ENCODE measurements at places on chromosomes 12 and 14.

DNA sequence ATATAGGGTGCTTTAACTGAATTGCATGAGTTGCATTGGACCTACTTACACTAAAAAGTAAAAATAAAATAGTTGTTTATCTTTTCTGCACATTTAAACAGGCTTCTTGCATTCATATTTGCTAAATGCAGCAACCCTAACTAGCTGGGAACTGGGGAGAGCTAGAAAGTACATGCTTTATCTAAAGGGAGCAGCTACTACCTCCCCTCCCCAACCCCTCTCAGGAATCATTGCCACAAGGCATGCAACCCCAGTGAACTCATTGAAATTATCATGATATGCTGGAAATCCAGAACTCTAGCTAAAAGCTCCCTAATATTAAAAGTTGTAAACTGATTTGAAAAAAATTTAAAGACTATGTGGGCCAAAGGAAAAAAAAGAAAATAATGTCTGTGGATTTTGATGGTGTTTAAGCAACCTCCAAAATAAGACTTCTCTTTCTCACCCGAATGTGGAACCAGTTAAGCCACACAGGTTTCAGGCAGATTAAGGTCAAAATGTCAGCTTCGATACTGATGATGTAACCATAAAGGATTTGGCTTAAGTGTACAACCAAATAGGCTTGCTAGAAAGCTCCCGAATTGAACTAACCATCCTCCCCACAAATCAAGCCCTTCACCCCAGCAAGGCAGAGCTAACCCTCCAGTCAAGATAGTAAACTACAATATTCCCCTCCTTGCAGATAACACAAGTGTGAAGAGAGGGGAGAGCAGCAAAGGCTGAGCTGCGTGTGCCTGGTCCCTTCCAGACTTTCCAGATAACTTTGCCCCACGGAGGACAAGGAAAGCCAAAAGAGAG, 13.8 kb upstream of the POC1B start:
- no peak overlapping the region for H3K27ac ChIP-seq
- no peaks in the 10 kb centered on the region for H3K27me3 ChIP-seq
- H3K4me1 ChIP-seq: peaks cover 20% of the 10 kb centered on the region
- no peak overlapping the region for H3K4me3 ChIP-seq
- no peaks in the 10 kb centered on the region for H3K36me3 ChIP-seq

- no peaks in the 10 kb centered on the region for H3K4me1 ChIP-seq
- no peak overlapping the region for H3K4me3 ChIP-seq
- no peak for DNase-seq
- no peaks in the 10 kb centered on the region for H3K36me3 ChIP-seq
- no peak overlapping the region for H3K27ac ChIP-seq
- no peaks in the 10 kb centered on the region for H3K27me3 ChIP-seq
These were observed 207.4 kb upstream of the SSTR1 start for GRCh38 chr14:38000340-38000739.

- no peaks in the 10 kb centered on the region for H3K27me3 ChIP-seq
- H3K27ac ChIP-seq: no peak overlapping the region
- H3K36me3 ChIP-seq: no peaks in the 10 kb centered on the region
- H3K4me1 ChIP-seq: no peaks in the 10 kb centered on the region
These were observed 379.4 kb downstream of the ALG10 start for GRCh38 chr12:34401659-34402227.

DNA sequence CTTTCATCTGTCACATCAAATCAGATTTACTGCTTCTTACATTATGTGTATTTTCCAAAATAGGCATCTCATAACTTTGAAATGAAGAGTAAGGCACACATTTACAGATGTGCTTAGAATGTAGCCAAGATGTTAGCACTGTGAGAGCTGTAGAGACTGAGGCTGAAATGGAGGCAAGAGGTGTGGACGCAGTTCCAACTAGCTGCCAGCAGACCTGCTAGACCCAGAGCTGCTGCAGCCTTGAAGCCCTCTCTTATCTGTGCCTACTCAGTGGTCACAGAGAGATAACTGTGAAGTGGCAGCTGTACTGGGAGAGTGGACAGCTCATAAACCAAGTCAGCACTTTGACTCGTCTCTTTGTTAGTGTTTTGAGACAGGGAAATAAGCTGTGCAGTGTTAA, 470.9 kb downstream of the CCER1 start:
- no peak overlapping the region for H3K27ac ChIP-seq
- H3K36me3 ChIP-seq: no peaks in the 10 kb centered on the region
- no peaks in the 10 kb centered on the region for H3K4me1 ChIP-seq
- no peak for DNase-seq
- H3K27me3 ChIP-seq: no peaks in the 10 kb centered on the region
- H3K4me3 ChIP-seq: no peak overlapping the region

DNA sequence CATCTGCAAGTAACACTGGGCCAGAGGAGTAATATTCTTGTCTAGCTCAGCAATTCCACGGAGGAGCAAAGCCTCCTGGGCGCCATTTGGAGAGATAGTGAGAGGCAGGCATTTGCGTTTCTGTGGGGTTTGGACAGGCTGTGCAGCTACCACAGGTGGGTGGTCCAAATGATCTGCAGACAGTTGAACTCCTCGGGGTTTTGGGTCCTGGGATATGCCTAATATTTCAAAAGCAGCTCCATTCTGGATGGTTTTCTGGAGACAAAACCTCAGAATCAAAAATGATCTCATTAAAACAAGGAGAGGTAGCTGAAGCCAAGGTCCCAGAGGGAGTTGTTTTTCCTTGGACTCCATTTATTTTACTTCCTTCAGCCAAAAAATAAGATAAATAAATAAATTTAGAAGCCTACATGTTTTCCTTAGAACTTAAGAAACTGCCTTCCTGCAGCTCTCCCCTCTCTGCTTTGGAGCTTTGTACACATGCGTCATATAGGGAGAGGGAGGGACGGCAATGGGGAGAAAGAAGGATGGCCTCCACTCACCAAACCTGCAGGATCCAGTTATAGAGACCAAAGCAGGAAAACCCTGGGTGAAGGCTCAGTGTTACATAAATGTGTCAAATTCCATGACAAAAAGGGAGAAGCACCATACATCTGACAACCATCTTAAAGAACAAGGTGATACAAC, 227.3 kb upstream of the DAAM1 start:
- no peak overlapping the region for H3K27ac ChIP-seq
- no peaks in the 10 kb centered on the region for H3K4me1 ChIP-seq
- no peak overlapping the region for H3K4me3 ChIP-seq
- H3K36me3 ChIP-seq: no peaks in the 10 kb centered on the region
- no peak for DNase-seq

GRCh38 chr12:18643681-18644080, 94.1 kb downstream of the PLCZ1 start:
- H3K27me3 ChIP-seq: no peaks in the 10 kb centered on the region
- H3K4me1 ChIP-seq: no peaks in the 10 kb centered on the region
- no peak for DNase-seq
- H3K4me3 ChIP-seq: no peak overlapping the region
- no peaks in the 10 kb centered on the region for H3K36me3 ChIP-seq

DNA sequence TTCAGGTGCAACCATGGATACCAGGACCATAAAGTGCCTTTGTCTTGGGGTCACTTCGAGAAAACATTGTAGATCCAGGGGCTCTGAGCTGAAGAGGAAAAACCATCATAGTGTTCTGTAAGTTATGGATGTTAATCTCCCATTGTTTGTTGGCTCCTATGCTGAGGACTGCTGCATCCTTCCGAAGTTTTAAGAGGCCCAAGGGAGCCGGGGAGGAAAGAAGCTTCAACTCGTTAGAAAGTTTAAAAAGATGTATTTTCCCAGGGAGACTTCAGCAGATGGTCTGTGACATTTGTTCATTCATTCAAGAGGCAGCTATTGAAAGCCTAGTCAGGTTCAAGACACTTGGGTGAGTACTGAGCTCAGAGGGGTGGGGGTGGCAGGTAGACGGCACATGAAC, 378.8 kb upstream of the TBX3 start:
- H3K4me1 ChIP-seq: no peaks in the 10 kb centered on the region
- H3K4me3 ChIP-seq: no peak overlapping the region
- DNase-seq: no peak
- H3K27me3 ChIP-seq: no peaks in the 10 kb centered on the region

GRCh38 chr14:72818998-72819397, 74.9 kb downstream of the DPF3 start:
- no peak for DNase-seq
- H3K27ac ChIP-seq: no peak overlapping the region
- no peak overlapping the region for H3K4me3 ChIP-seq
- H3K27me3 ChIP-seq: no peaks in the 10 kb centered on the region

DNA sequence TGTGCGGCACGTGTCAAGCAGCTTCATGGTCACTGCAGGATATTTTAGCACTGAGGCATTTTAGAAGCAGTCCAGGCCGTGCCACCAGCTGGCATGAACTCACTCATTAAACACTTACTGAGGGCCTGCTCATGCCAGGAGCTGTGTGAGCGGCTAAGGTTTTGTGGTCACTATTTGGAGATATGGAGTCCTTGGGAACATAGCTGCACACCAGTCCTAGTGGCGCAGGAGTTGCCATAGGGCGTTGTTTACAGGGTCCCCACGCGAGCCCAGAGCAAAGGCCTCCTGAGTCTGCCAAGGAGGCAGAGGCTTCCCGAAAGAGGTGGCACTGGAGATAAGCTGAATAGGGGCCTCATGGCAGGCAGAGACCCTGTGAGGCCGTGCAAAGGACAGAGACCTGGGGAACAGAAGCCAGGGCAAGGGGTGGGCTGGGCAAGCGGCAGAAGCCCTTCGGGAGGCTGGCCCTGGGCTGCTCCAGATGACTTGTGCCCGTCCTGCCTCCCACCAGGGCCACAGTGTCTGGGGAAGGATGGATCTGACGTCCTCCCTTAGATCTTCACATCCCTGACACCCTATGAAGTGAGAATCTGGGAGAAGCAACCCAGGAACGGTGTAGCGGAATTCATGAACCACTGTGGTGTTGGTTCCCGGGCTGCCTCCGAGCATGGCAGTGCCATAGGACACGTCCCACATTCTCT, 38.9 kb downstream of the SFSWAP start:
- H3K27me3 ChIP-seq: no peaks in the 10 kb centered on the region
- no peaks in the 10 kb centered on the region for H3K4me1 ChIP-seq
- no peak overlapping the region for H3K27ac ChIP-seq

- no peaks in the 10 kb centered on the region for H3K4me1 ChIP-seq
- no peak for DNase-seq
- H3K27me3 ChIP-seq: no peaks in the 10 kb centered on the region
- no peak overlapping the region for H3K4me3 ChIP-seq
- H3K27ac ChIP-seq: no peak overlapping the region
These were observed 63.1 kb downstream of the TNFAIP2 start for GRCh38 chr14:103186241-103186822.

- no peaks in the 10 kb centered on the region for H3K4me1 ChIP-seq
- DNase-seq: no peak
- H3K36me3 ChIP-seq: no peaks in the 10 kb centered on the region
- H3K27ac ChIP-seq: no peak overlapping the region
- H3K27me3 ChIP-seq: no peaks in the 10 kb centered on the region
These were observed 243.1 kb downstream of the BCAT1 start for GRCh38 chr12:24705741-24706358.

DNA sequence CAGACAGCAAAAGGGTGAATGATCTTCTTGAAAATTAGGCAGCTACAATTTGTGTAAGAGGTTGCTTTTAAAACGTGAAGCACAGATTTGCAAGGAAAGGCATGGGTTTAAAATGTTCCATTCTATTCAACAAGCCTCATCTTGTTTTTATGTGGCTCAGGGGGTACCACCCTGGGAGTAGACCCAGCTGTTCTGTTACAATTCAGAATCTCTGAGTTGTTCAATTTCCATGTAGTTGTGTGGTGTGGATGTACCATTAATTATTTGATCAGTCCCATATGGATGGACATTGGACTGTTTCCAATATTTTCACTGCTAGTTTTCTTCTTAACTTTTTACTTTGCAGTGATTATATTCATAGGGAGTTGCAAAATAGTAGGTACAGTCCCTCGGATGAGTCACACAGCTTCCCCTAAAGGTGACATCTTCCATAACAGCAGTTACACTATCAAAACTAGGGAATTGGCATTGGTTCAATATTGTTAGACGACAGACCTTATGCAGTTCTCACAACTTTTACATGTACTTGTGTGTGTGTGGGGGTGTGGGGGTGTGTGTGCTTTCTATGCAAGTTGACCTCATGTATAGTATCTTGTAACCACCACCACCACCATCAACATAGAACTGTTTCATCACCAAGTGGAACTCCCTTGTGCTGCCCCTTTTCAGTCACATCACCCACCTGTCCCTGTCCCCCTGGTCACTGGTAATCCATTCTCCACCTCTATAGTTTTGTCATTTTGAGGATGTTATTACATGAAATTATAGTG, 59.0 kb upstream of the CAPRIN2 start:
- H3K4me1 ChIP-seq: no peaks in the 10 kb centered on the region
- no peaks in the 10 kb centered on the region for H3K27me3 ChIP-seq
- no peak overlapping the region for H3K4me3 ChIP-seq
- DNase-seq: no peak
- no peaks in the 10 kb centered on the region for H3K36me3 ChIP-seq

- DNase-seq: no peak
- H3K4me3 ChIP-seq: no peak overlapping the region
- no peaks in the 10 kb centered on the region for H3K36me3 ChIP-seq
- H3K27ac ChIP-seq: no peak overlapping the region
These were observed 1356.9 kb downstream of the TMEM121 start for GRCh38 chr14:106883218-106883692.

GRCh38 chr14:30482276-30482675, 76.7 kb upstream of the G2E3 start:
- no peak overlapping the region for H3K4me3 ChIP-seq
- no peaks in the 10 kb centered on the region for H3K36me3 ChIP-seq
- no peaks in the 10 kb centered on the region for H3K4me1 ChIP-seq
- H3K27ac ChIP-seq: no peak overlapping the region
- DNase-seq: no peak

DNA sequence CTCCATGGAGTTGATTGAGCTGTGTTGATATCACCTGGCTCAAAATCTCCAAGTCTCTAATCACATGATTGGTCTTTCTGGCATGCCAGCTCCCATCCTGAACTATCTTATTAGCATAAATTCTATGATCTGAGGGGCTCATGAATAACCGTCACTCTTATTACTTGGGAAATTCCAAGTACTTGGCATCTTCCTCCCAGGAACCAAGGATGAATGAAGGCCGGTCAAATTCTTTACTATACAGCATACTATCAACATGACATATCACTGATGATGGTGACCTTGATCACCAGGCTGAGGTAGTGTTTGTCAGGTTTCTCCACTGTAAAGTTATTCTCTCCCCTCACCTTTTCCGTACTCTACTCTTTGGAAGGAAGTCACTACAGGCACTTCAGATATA, 16.4 kb upstream of the NUBPL start:
- no peaks in the 10 kb centered on the region for H3K36me3 ChIP-seq
- H3K4me3 ChIP-seq: no peak overlapping the region
- no peak overlapping the region for H3K27ac ChIP-seq
- H3K4me1 ChIP-seq: no peaks in the 10 kb centered on the region
- H3K27me3 ChIP-seq: no peaks in the 10 kb centered on the region

DNA sequence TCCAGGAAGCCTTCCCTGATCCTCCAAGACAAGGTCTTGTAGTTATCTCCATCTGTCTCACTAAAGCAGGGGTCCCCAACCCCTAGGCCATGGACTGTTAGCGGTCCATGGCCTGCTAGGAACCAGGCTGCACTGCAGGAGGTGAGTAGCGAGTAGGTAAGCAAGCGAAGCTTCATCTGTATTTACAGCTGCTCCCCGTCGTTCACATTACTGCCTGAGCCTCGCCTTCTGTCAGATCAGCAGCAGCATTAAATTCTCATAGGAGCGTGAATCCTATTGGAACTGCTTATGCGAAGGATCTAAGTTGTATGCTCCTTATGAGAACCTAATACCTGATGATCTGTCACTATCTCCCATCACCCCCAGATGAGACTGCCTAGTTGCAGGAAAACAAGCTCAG, 12.4 kb upstream of the NFYB start:
- no peak overlapping the region for H3K27ac ChIP-seq
- H3K27me3 ChIP-seq: no peaks in the 10 kb centered on the region
- no peak overlapping the region for H3K4me3 ChIP-seq
- no peaks in the 10 kb centered on the region for H3K4me1 ChIP-seq

Measured in SJSA1 (cell line).